NCI-H526 (cell line): ENCODE measurements at places on chromosomes 3 and 15.
A peak's percentile ranks its signal among the peaks of the same experiment; 100 is the strongest.

DNA sequence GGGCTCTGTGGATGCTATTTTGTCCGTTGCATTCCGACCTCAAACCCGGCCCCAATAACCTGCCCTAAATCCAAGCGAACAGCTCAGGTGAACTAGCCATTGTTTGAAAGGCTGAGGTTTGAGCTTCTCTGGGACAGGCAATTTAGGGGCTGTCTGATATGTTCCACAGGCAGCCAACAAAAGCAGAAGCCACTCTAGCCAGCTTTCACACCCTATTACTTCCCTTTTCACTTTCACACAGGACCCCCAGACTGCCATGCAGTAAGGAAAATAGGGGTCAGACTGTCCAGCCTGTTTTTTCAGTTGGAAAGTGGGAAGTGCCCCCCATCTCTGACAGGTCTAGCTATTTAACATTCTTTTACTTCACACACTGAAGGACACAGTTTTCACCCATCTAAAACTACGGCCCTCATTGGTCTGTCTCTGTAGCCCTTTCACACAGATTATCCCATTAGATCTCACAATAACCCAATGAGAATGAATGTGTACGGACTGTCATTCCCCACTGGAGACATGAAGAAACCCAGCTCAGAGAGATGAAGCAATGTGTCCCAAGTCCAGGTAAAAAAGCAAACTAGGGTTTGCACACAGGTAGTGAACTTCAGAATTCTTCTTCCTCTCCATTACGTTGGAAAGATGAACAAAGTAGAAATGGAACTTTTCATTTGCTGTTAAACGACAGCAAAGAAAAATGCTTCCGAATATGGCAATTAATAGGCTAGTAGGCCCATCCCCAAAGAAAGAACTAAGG, 1.9 kb downstream of the CCDC12 start:
- no peak for DNase-seq

- DNase-seq, result no peak
These were observed 28.7 kb upstream of the ZNF148 start for GRCh38 chr3:125403789-125404188.

- no peak for DNase-seq
These were observed 263.0 kb downstream of the TLE3 start for GRCh38 chr15:69834761-69835160.

DNA sequence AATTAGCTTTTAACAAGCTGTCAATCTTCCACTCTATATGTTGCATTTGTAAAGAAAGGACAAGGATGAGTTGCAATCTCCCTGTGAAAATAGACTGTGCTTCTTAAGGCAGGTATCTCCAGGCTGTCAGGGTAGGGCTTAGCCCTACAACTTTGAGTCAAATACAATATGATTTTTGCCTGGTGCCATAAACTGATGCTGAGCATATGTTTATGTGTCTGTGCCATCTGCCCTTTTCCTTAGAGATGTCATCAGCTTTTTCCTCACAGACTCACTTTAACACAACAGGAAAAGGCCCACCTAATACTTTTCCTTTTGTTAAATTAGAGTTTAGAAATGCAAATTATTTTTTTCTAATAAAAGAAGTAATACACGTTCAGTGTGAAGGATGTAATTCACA, 548.3 kb downstream of the NLGN1 start:
- no peak for DNase-seq

DNA sequence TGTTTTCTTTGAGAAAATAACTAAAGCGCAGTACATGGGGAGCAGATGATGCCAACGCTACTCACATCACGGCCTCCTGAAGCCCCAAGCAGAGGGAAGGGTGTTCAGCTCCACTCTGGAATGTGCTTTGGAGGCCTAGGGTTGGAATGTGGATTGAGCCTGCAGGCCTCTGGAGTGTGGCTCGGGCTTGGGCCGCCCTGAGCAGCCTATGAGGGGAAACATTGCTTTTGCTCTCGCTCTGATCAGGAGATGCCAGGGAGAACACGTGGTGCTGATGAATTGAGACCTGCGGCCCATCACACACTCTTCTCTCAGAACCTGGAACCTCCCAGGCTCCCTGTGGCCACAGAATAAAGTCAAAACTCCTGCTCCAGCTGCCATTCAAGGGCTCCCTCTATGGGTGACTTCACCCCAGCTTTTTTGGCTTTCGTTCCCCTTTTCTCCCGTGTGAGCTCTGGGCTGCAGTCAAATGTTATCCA, 23.3 kb downstream of the CCDC13 start:
- DNase-seq, result no peak

- no peak for DNase-seq
These were observed 12.0 kb upstream of the ACAD9 start for GRCh38 chr3:128867200-128868125.

- no peak for DNase-seq
These were observed 563.3 kb upstream of the GOLIM4 start for GRCh38 chr3:168659015-168659414.

DNA sequence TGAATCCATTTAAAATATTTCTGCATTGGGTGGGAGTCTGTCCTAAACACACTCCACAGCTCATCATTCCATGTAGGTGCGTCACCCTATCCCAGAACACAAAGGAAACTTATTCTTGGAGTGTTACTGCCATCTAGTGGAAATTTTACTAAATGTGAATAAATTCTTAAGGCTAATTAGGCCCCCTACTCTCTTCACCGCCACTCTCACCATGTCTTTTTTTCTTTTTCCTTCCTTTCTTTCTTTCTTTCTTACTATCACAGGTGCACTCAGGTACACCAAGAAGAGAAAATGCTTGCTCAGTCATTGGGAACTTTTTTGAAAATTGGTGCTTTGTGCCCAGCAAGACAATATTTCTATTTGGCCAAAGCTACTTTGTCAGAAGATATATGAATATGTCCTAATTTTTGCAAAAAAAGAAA, 26.4 kb upstream of the ATP8B4 start:
- peak; percentile 31 for DNase-seq

GRCh38 chr15:81284256-81285031, 39.5 kb downstream of the STARD5 start:
- DNase-seq, result no peak

- no peak for DNase-seq
These were observed 5.6 kb downstream of the VGLL3 start for GRCh38 chr3:86985181-86985826.

DNA sequence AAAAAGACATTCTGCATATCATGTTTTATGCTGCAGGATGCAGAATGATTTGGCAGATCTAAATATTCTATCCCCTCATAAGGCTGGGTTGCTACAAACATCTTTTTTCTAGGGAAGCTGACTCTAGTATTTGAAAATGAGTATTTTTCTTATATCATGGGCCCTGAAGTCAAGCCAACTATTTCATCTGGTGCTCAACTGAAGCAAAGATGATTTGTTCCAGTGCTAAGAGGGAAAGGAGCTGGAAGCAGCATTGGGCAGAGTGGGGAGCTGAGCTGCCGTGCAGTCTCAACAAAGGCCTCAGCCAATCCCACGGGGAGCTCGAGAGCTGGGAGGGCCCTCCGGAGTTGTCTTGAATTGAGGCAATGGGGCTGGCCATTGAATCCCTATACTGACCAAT, 155.3 kb upstream of the SLCO3A1 start:
- DNase-seq, result no peak

DNA sequence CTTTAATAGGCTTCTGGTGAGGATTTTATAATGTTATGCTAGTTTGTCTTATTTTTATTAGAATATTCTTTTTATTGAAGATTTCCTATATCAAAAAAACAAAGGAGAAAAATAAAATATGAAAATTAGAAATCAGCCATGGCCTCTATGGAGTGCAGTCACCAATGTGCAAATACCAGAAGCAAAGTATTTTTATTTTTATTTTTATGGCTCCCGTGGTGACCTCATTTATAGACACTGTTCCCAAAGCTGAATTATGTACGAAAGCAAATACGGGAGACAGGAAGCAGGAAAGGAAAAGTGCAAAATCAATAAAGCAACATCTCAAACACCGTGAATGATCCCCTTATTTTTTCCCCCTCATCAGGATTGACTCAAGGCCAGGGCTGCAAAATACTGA, 35.1 kb downstream of the DAZL start:
- DNase-seq, result no peak

- peak; percentile 47 for DNase-seq
These were observed 195.0 kb downstream of the ZNF621 start for GRCh38 chr3:40719660-40720287.

- no peak for DNase-seq
These were observed 438 bp upstream of the SLC49A4 start for GRCh38 chr3:122794483-122794778.

GRCh38 chr3:196620161-196620604, 19.3 kb upstream of the NRROS start:
- DNase-seq, result no peak
